ENCODE measurements at places on chromosomes 1 and 21.

- DNase-seq: no peak
These were observed 393 bp downstream of the ELAPOR1 start for GRCh38 chr1:109114342-109114674.

GRCh38 chr1:156138458-156138867, 14.9 kb upstream of the SEMA4A start:
- no peak for DNase-seq

- no peak for DNase-seq
These were observed 7.8 kb downstream of the ERG start for GRCh38 chr21:38490411-38491020.

- no peak for DNase-seq
These were observed 26.8 kb upstream of the CD1D start for GRCh38 chr1:158153746-158154444.

DNA sequence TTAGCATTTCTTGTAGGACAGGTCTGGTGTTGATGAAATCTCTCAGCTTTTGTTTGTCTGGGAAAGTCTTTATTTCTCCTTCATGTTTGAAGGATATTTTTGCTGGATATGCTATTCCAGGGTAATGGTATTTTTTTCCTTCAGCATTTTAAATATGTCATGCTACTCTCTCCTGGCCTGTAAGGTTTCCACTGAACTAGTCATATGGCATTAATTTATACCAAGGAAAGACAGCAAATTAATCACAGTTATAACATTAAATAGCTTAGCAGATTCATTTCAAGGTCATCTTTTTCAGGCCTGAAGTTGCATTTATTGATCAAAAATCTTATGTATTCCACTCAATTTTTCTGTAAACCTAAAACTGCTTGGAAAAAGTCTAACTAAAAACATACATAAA, 54.9 kb downstream of the AK5 start:
- DNase-seq: no peak

DNA sequence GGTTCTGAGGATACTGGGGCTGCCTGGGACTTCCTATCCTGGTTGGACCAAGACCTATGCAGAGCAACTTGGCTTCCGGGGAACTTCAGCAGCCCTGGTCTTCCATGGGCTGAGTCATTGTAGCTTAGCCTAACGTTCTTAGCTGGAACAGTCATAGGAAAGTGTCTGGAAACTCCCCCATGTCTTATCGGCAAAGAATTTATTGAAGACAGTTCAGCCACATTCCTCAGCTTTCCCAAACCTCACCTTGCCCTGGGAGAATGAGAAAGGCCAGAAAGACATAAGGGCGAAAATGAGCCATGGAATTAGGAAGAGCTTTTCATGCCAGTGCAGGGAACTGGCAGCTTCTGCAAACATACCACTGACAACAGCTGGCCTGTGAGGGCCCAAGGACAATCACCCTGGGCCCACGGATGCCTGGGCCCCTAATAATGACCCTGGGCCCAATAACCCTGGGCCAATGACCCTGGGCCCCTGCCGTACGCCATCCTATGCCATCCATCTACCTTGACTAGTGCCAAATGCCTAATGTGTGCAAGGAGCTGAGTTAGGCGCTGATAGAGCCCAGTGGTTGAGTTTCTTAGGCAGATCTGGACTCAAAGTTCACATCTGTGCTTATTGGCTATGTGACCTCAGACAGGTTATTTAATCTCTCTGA, 114.4 kb upstream of the GADD45A start:
- no peak for DNase-seq

DNA sequence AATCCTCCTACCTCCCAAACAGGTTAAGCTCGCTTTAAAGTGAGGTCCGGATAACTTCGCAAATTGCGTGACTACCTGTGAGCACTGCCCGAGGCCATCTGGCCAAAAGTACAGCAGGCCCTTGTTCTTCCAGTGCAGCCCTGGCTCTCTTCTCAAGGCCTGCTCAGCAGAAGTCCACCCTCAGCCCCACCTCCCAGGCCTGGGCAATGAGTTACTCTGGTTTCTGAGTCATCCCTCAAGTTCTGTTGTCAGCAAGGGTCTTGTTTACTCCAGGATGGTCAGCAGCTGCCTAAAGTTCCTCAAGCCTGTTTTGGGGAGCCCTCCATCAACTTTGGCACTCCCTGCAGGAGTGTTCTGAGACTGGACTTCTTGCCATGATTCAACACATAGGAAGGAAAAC, 101.7 kb downstream of the BCAR3 start:
- no peak for DNase-seq

DNA sequence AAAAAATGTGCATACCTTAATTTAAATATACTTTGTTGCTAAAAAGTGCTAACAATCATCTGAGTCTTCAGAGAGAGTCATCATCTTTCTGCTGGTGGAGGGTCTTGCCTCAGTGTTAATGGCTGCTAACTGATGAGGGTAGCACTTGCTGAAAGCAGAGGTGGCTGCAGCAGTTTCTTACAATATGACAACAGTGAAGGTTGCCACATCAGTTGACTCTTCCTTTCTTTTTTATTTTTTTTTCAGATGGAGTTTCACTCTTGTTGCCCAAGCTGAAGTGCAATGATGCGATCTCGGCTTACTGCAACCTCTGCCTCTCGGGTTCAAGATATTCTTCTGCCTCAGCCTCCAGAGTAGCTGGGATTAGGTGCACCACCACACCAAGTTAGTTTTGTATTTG, 2.6 kb upstream of the CFAP45 start:
- no peak for DNase-seq

GRCh38 chr1:9326596-9326995, 33.9 kb downstream of the SPSB1 start:
- DNase-seq: no peak

DNA sequence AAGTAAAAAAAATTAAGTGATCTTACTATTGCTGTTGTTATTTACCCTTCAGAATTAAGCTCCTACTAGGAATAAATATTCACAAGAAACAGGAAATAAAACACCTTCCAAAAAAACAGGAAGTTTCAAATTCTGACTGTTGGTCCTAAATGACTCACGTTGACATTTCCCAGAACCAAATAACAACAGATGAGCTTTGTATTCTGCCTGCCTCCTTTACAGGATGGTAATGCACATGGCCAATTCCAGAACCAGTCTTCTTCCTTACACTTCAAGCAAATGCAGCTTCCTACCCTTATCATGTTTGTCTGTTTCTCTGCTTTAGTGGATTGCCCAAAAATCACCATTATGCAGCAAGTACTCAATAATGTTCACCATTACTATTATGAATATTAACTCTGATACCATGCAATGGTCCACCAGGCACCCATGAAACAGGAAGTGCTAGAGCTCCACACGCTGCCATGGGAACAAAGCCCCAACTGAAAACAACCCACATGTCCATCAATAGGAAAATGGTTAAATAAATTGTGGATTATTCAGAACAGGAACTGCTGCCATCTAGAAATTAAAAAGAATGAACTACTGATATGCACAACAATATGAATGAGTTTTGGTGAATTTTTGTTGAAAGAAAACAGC, 8.9 kb downstream of the CASP9 start:
- DNase-seq: no peak

DNA sequence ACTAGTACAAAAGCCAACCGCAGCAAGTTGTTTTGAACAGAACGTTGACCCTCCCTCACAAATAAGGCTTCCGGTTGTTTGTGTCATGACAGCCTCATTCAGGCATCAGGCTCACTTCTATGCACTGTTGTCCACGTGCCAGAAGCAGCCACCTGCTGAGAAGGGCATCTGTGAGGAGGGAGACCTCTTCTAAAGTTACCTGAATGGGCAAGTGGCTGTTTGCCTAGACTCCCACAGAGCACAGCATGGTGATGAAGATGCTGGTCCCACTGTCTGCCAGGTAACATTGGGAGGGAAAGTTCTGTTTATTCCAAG, 176.1 kb downstream of the CLIC6 start:
- no peak for DNase-seq

DNA sequence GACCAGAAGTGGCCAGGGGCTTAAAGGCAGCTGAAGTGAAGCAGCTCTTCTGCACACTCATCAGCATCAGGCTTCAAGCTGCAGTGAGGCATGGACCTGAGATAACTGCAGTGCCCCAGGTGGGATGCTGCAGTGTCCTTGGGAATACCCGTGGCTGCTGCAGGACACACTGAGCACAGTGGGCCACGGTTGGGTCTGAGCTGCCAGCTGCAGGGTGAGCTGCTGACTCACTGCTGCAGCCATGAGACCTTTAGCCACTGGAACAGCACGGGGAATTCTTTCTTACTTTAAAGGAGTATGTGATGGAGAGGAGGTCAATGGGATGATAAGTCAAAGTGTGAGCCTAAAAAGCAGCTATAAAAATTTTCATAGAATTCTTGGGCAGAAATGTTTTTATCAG, 102.1 kb downstream of the XCL2 start:
- DNase-seq: no peak

GRCh38 chr1:36322786-36323635, 434 bp downstream of the EVA1B start:
- peak; percentile 38 for DNase-seq

DNA sequence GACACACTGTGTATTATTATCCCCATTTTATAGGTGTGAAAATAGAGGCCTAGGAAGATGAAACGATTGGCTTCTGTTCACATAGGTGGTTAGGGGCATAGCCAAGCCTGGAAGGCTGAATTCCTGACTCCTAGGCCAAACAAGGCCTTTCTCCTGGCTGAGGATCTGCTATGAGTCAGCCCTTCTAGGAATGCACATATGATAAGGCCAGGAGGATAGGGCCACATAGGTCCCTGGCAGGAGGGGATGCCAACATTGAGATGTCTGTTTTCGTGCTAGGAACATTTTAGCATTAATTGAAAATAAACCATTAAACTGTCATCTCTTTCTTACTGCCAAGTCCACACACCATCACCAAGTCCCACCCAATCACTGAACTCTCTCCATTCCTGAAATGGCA, 9.2 kb downstream of the CSMD2 start:
- no peak for DNase-seq

- no peak for DNase-seq
These were observed 70.4 kb downstream of the CACHD1 start for GRCh38 chr1:64540265-64540791.

GRCh38 chr1:229407206-229408026, 26.5 kb downstream of the ACTA1 start:
- DNase-seq: peak; percentile 34

DNA sequence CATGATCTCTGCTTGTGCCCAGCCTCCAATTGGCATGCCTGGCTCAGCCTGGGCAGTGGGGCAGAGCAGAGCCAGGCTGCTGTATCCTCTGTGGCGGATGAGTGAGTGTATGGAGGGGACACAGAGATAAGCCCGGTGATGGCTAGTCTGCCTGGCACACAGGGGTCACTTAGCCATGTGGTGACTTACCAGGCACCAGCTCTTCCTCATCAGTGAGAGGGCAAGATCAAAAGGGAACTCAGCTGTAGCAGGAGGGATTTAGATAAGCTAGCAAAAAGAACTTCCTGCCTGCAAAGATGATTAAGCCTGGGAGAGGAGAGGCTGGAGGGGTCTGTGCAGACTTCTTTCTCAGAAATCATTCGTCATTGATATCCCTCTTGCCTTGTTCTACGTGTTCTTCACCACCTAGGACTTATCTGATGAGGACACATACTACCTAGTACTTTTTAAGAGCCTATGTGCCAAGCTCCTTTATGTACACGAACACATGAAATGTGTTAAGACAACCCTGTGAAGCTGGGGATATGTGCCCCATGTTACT, 7.9 kb downstream of the KIF21B start:
- no peak for DNase-seq

- DNase-seq: no peak
These were observed 63.7 kb downstream of the SIM2 start for GRCh38 chr21:36762642-36763041.

DNA sequence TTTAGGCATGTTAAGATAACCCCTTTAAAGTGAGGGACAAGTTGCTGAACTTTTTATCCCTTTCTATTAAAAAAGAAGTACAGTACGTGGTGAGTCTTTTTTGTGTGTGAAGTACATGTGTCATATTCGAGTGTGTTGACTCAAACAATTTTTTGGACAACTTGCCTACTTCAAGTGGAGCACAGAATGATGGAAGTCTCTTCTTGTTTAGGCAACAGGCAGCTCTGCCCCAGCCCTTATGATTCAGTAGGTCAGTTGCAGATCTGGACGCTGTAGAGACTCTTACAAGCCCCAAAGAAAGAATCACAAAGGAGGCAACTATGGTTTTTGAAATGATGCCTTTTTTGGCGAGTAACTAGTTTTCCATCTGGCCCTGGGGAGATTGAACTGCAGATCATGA, 14.4 kb upstream of the ZFP69B start:
- no peak for DNase-seq

GRCh38 chr1:119715542-119715941, 3.8 kb downstream of the PHGDH start:
- DNase-seq: no peak

DNA sequence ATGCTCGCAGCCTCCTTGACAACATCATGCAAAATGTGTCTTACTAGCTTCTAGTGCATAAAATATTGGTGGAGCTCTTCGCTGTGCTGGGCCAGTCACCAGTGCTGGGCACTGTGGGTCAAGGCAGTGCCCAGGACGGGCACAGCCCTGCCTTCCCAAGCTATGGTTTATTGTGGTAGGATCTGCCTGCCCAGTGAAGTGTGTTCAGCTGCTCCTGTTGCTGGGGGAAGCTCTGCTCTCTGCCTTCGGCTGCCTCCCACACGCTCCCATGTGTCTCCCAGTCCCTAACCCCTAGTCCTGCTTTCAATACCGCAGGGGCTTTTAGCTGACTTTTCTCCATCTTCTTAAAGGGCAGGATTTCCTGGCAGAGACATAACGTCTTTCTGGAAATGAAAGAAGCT, 15.7 kb downstream of the EPHX1 start:
- DNase-seq: no peak

- no peak for DNase-seq
These were observed 3.4 kb downstream of the IGSF21 start for GRCh38 chr1:18110968-18111367.

DNA sequence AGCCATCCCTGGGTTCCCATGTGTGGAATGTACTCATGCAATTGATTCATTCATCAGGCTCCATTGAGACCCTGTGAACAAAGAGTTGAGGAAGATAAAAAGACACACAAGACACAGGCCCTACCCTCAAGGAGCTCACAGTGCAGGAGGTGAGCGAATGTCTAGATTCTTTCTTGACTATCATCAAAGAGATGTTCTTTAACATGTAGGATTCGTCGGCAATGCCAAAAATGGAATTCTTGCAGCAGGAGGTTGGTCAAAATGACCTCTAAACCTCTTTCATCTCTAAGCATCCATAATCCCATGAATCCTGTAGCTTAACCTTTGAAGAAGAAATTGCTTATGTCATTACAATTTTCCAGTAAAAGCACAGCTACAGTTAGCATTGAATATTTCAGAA, 27.9 kb upstream of the TTF2 start:
- DNase-seq: no peak

DNA sequence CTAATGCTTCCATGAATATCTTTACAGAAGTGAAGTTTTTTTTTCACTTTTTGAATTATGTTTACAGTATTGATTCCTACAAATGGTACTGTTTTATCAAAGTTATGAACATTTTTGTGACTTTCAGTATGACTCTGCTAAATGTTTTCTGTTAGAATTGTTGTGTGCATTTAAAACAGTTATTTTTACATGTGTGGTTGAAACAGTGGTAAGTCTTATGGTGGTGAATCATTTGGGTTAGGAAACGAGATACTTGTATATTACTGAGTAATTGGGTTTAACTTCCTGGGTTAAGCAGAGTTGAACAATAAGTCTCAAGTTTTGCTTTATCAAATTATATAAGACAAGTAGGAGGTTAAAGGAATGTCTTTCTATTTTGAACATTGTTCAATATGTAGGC, 66.8 kb downstream of the VPS13D start:
- no peak for DNase-seq

Measured in memory B cell (primary cell).